ENCODE measurements at places on chromosomes 11 and 22.

DNA sequence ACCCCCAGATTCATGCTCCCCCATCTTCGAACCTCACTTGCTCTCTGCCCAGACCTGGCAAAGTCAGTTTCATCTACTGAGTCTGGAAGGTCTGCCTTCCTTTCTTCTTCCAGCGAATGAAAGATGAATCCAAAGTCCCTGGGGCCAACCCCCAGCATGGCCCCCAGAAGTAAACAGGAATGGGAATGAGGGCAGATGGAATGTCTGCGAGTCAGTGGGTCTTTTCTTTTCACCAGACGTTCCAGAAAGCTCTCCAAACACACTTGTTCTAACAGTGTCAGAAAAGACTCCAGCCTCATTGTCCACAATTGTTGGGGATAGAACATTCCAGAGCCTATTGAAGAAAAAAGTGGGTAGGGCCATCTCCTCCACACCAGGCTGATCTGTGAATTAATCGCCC, 28.6 kb downstream of the RIBC2 start:
- DNase-seq: no peak

- no peak for DNase-seq
These were observed 16.8 kb downstream of the PIWIL4 start for GRCh38 chr11:94583866-94584500.

DNA sequence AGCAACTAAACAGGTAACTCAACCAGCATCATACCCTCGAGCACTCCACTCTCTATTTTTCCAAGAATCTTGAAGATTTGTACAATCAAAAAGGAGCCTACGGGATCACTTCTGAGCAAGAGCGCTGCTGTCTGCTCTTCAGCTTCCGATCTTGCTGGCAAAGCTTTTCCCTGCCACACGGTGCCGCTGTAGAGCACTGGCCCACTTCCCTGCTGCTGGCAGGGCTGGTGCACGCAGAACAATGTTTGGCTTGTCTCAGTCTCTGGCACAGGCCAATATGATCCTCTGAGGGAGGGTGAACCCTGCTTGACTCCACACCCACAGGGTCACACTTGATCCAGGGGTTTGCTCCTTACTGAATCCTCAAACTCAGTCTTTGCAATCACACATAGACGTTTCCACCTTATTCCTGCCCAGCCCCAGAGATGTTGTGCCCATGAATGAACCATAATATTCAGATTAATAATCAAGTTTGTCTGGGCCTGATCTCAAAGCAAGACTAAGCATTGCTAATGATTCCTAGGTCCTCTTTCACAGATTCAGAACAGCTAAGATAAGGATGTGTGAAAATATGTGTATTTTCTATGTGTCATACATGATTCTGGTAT, 536.6 kb downstream of the SOX6 start:
- no peak for DNase-seq

DNA sequence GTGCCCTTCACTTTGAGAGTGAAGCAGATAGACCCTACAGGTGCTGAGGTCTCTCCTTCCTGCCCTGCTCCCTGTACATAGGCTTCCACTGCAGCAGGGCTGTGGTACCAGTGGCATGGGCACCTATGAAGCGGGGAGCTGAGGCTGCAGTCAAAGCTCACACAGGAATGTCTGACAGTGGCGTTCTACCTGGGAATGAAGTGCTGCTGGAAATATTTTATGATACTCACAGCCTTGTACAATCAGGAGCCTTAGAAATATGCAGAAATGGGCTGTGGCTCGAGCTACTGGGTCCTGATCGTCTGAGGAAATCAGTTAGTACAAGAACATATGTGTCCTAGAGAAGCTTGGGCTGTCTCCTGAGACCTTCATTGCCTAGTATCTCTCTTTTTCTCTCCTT, 24.8 kb downstream of the MRPL16 start:
- no peak for DNase-seq

Data from NCI-H510A (cell line).